NCI-H524 treated with DMSO at 0.1 percent for 48 hours (cell line): ENCODE measurements at places on chromosomes 16 and 17.

- DNase-seq = no peak
These were observed 9.8 kb upstream of the NR1D1 start for GRCh38 chr17:40110026-40110845.

GRCh38 chr16:20336955-20337354 lies 9.6 kb upstream of the GP2 start:
- no peak for DNase-seq

GRCh38 chr16:19688396-19689024 lies 29.5 kb downstream of the KNOP1 start:
- DNase-seq = no peak

DNA sequence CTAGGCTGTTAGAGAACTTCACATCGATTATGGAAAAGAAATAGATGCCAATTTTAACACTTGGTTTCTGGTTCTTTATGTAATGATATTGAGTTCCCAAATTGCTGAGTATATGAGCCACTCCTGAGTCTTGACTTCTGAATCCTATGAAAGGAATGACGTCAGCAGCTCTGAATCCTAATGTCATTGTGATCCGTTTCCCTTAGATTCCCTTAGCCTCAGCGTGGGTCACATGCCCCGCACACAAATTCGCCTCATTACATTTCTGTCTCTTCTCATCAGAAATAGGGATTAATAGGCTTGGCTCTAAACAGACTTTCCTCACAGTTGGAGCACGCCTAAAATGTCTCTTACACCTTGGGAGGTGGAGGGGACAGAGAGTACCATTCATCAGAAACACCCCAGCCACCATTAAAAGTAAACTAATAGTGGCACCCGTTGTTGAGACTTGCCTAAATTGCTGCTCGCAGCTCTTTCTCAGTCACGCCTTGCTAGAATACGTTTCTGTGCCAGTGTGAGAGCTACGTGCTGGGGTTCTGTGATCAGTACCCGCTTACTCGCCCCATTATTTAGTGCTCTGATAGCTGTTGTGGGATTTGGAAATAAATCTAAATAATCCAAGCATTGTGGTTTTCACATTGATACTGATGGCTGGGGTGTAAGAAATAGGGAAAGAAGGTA lies 7.1 kb downstream of the MRM3 start:
- DNase-seq = no peak

- no peak for DNase-seq
These were observed 17.9 kb downstream of the PDP2 start for GRCh38 chr16:66898207-66898606.

- no peak for DNase-seq
These were observed 2.0 kb upstream of the ZNF263 start for GRCh38 chr16:3281222-3281820.

DNA sequence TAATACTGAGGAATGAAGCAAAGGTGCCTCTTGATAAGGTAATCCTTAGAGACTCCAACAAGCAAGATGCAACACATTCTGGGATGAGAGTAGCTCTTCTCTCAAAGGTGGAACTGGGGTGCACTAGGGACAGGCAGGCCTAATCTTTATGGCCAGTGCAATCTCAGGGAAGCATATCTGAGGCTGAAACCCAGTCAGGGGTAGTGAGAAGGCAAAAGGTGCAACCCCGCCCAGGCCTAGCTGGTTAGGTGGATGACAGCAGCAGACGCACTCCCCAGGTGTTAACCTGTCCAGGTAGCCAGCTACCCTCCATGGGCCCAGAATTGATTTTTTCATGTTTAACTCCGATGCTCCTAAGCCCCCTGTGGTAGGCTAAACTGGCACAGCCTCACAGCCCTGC lies 9.9 kb upstream of the SLC46A1 start:
- DNase-seq = no peak

- no peak for DNase-seq
These were observed 9.4 kb upstream of the ZNF689 start for GRCh38 chr16:30619638-30620037.

DNA sequence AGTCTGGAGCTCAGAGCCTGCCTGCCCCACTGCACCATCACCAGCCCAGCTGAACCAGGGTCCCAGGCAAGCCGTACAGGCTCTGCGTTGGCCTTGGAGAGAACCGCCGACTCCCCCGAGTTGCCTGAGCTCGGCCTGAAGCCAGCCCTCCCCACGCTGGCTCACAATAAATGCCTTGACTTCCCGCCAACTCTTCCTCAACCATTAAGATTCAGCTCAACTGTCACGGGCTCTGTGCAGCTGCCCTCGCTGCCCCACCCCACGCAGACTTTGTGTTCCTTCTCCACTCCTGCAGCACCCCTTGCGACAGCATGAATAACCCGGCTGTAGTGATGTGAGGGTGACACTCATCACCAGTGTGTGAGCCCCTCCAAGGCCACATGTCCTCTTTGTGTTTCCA lies 4.8 kb upstream of the QPRT start:
- DNase-seq = no peak

DNA sequence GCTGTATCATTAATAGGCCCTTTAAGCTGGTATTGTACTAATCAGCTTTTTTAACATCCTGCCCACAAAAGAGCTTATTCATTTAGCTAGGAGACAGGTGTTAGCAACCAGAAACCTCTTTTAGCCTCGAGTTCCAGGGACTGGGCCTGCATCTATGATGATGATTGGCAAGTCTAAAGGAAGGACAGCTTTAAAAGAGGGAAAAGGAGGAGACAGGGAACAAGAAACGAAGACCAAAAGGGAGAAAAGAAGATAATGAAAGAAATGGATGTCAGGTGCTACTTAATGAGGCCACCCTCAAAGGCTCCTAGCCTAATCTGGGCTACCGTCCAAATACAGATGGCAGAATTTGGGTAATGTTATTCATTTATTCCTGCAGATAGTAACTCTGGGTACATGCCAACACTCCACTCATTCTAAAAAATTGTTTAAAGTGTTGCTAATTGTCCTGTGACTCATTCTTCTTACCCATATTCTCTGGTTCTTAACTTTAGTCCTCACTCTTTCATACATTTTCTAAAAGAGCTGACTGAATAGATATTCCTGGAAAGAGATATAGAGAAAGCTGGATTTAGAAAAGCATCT lies 18.7 kb upstream of the RFFL start:
- DNase-seq = peak; percentile 49

DNA sequence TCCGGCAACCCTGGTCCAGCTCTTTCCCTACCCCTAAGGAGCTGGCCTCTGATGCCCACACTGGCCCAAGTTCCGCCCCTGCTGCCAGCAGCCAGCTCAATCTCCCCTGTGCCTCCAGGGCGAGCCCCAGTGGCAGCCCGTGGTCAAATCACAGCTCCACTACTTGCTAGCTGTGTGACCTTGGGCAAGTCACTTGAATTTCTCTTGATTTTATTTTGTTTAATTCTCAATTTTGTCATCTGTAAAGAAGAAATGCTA lies 10.3 kb downstream of the CASKIN2 start:
- DNase-seq = no peak

DNA sequence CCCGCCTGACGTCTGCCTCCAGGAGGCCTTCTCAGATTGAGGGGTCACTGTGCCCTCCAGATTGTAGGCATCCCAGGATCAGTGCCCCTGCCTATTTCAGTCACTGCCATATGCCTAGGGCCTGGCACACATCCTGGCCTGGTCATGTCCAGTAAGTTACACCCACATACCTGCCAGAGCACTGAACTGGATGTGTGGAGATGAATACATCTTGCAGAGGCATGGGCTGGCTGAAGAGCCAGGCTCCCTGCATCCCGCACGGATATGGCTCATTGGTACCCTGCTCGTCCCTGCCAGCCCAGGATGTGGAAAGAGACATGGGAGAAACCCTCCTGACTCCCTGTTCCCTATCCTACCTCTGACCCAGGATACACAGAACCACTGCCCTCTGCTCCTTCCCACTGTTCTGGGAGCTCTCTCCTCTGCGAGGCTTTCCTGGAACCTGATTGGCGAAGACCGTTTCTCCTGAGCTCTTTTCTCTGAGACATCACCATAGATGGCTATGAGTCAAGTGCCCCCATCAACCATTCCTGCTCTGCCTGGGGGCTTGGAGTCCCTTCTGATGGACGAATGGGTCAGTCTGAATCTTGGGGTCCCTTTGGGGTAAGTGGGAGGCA lies 40.0 kb upstream of the TAC4 start:
- no peak for DNase-seq

- DNase-seq = no peak
These were observed 5.3 kb upstream of the ADAT1 start for GRCh38 chr16:75628351-75628750.

DNA sequence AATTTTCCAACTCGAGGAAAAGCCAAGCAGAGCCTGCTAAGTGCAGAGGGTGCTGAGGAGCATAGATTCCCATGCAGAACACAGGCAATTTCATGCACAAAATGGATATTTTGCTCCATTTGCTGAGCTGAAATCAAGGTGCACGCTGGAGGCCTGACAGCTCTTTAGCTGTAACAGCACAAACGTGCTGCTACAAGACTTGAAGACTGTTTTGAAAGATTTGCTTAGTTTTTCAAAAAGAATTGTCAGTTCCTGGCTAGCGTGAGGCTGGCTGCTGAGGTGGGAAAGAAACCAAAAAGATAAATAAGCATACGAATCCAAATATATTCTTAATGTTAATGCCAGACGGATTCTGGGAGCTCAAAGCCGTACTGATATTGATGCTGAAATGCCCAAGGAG lies 309.0 kb upstream of the MAF start:
- no peak for DNase-seq

GRCh38 chr16:89489040-89489897 lies 1.1 kb downstream of the ANKRD11 start:
- DNase-seq = no peak

- DNase-seq = no peak
These were observed 741 bp upstream of the TLCD3A start for GRCh38 chr17:731644-732066.

DNA sequence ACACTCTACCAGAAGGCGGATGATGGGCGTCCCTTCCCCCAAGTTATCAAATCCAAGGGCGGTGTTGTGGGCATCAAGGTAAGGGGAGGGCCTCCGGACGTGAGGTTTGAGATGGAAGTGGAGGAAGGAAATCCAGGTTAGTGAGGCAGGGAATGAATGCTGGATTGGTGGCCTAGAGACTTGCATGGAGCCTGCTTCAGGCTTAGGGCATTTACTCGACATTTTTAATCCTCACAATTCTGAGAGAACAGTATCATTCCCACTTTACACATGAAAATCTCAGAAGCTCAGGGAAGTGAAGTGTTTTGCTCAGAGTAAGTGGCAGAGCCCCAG lies 2.0 kb downstream of the ALDOA start:
- DNase-seq = no peak

DNA sequence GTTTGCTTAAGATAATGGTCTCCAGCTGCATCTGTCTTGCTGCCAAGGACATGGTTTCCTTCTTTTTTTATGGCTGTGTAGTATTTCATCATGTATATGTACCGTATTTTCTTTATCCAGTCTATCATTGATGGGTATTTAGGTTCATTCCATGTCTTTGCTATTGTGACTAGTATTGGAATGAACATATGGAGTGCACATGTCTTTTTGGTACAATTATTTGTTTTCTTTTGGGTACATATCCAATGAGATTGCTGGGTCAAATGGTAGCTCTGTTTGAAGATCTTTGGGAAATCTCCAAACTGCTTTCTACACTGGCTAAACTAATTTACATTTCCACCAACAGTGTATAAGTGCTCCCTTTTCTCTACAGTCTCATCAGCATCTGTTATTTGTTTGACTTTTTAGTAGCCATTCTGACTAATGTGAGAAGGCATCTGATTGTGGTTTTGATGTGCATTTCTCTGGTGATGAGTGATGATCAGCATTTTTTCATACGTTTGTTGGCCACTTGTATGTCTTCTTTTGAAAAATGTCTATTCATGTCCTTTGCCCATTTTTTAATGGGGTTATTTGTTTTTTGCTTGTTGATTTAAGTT lies 66.2 kb downstream of the TNFRSF13B start:
- DNase-seq = no peak

DNA sequence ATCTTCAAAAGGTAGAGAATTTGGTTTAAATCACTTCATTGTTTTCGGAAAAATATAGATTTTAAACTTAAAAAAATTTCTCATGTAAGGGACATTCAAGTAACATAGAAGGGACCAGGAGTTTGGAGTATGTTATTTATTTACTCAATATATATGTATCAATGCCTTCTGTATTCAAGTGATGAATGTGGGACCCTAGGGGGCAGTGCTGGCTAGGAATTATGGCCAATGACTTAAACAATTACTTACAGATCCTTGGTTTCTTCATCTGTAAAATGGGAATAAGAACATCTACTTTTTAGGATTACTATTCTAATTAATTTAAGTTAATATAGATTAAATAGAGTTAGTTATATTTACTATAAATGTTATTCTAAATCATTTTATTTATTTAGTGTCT lies 886.3 kb upstream of the RBFOX1 start:
- DNase-seq = no peak

- DNase-seq = no peak
These were observed 56.0 kb downstream of the HLF start for GRCh38 chr17:55320594-55321426.

GRCh38 chr17:70780031-70780430 lies 610.7 kb downstream of the KCNJ2 start:
- DNase-seq = no peak

- DNase-seq = no peak
These were observed 15.4 kb downstream of the REXO5 start for GRCh38 chr16:20821682-20822081.

GRCh38 chr17:45265821-45266220 lies 3.9 kb upstream of the SPATA32 start:
- DNase-seq = no peak

DNA sequence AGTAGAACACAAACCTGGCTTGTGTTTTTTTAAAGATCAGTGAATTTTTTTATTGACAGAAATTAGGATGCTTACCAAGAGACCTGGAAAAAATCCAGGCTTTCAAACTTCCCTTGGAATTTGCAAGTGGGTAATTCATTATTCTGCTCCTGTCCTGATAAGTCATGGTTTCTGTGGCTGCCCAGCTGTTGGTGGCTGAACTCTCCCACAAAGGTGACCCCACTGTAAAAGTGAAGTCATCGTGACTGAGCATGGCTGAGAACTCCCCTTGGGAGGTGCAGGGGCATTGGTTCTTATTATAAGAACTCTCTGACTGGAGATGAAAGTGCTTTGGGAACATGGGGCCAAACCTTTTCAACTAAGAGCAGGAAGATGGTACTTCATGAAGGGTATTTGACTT lies 46.6 kb upstream of the TANC2 start:
- no peak for DNase-seq

- no peak for DNase-seq
These were observed 4.8 kb upstream of the LPO start for GRCh38 chr17:58233543-58233942.

DNA sequence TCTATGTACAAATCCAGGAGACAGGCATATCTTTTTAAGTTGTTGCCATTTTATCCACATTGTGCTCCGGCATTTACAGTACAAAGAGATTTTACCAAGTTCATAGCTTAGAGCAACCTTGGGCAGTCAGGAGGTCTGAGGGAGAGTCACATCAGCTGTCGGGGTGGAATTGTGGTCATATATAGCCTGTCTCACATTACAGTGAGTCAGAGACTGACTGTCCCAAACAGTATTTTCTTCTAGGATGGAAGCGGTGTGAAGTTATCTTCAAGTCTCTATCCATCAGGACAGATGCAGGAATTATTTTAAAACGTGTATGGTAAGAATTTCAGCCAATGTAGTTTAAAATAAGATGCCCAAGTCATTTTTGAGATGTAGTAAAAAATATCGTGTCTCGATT lies 53.0 kb downstream of the GPRC5B start:
- DNase-seq = no peak

- no peak for DNase-seq
These were observed 23.9 kb upstream of the RPL38 start for GRCh38 chr17:74179576-74179975.

- no peak for DNase-seq
These were observed 1.1 kb upstream of the PIK3R6 start for GRCh38 chr17:8868529-8868951.

- DNase-seq = peak; percentile 97
These were observed 451.3 kb upstream of the ZFHX3 start for GRCh38 chr16:73499276-73499675.
